NB4 (cell line): ENCODE measurements at places on chromosomes 6 and 20.

DNA sequence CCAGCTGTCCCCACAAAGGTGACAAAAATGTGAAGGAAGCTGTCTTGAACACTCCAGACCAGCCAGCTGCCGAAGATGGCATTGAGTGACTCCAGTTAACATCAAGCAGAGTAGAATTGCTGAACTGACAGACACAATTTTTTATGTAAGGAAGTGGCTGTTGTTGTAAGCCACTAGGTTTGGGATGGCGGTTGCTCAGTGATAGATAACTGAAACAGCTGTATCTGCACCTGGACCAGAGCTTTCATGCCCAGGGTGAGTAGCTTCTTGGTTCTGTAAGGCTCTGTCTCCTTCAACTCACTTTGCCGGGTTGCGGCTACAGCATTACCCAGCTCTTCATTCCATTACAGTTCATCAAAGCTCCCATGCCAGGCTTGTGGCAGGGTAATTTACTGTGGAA lies 49.7 kb upstream of the DDR1 start:
- DNase-seq, result no peak

GRCh38 chr6:40540790-40541189 lies 46.4 kb downstream of the LRFN2 start:
- no peak for DNase-seq

- DNase-seq, result peak; percentile 44
Observed at GRCh38 chr6:722608-723007, 29.7 kb upstream of the EXOC2 start.

DNA sequence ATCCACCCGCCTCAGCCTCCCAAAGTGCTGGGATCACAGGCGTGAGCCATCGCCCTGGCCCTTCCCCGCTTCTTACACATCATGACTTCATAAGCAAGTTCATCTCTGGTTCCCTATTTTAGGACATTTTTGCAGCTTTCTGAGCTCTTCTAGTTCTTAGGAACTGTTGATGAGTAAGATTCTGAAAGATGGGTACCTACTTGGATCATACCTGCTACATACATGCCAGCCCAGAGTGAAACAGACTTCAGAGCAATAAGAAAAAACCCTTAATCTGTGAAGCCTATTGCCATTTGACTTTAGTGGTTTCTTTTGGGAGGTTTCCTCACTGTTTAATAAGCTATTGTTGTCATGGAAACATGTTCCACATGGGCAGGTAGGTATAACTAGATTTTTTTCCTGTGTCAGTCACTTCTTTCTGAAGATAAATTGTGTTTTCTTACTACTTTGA lies 27.9 kb upstream of the TMEM217 start:
- no peak for DNase-seq

GRCh38 chr6:78599526-78599925 lies 267.8 kb upstream of the IRAK1BP1 start:
- DNase-seq, result no peak

GRCh38 chr6:108559097-108559883 lies 1.4 kb upstream of the FOXO3 start:
- DNase-seq, result peak; percentile 89

- DNase-seq, result no peak
Observed at GRCh38 chr20:53734006-53734688, 140.5 kb upstream of the ZNF217 start.

GRCh38 chr20:46657137-46657536 lies 5.9 kb upstream of the SLC13A3 start:
- DNase-seq, result no peak

- DNase-seq, result peak; percentile 97
Observed at GRCh38 chr20:3045042-3045815, 623 bp upstream of the MRPS26 start.

GRCh38 chr20:56815796-56816195 lies 186.7 kb downstream of the TFAP2C start:
- peak; percentile 66 for DNase-seq

DNA sequence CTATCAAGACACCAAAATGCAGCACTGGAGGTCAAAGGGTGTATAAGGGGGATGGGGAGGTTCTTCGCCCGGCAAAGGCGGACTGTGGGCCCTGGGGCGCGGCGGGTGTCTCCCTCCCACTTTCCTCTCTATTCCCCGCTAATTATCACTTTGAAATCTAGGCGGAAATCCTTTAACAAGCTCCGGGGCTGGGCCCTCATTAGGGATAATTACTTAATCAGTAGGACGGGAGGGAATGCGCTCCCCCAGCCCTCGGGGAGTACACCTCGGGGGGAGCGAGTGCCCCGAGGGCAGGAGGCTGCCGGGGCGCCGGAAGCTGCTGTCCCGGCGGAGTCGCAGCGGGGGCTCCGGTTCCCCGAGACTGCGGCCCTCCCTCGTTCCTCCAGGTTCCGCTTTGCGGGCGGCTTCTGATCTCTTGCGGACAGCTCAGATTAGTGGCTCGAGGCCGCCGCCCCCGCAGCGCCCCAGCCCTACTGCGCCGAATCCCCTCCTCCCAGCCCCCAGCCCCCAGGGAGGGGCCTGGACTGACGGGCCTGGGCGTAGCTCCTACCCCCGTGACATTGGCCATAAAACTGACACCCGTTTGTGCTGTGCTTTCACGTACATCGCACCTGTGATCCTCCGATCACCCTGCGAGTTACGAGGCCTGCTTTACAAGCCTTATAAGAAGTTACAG lies 14.7 kb downstream of the MUCL3 start:
- peak; percentile 91 for DNase-seq

DNA sequence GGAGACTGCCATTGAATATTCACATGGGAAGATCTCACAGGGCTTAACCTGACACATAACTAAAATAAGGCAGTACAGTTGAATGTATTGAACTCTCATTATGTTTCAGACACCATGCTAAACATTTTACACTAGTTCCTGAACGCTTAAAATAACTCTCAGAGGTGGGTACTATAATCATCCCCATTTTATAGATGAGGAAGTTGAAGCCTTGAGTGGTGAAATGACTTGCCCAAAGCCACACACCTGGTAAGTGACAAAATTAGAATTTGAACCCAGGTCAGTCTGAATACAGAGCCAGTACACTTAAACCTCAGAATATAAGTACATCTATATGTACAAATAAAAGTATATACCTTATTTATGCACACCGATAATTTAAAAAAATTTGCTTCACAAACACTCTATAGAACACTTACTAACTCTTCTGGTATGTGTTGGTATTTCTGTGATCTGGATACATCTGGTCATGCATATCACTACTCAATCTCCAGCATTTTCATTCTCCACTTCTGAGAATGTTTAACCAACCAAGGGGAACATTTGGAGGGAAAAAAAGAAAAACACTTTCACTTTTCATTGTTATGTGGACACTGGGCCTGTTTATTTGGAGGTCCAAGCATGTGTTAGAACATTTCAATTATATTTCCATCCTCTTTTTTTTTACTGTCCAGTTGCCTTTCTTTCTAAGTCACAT lies 4.6 kb upstream of the BICRAL start:
- peak; percentile 38 for DNase-seq

DNA sequence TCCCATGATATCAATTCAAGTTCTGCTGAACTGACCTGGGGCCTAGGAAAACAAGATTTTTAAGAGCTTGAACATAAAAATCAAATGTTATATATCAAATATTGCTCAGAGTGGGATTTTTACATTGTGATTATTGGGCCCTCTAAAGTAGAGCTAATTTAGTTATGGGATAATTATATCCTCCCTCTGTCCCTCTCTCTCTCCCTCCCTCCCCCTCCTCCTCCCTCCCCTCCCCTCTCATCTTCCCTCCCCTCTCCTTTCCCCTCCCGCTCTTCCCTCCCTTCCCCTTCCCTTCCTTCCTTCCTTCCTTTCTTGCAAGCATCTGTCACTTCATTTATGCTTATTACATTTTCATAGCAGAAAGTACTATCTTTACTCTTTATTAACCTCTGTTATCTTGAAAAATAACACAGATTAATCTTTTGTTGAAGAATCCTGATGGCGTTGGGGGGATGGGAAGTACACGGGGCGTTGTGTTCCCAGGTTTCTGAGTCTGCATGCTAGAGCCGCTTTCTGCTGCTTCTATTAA lies 32.8 kb downstream of the KIF25 start:
- DNase-seq, result no peak

- no peak for DNase-seq
Observed at GRCh38 chr6:77361018-77361417, 102.3 kb downstream of the HTR1B start.

GRCh38 chr6:139625081-139625939 lies 250.9 kb upstream of the CITED2 start:
- peak; percentile 74 for DNase-seq

GRCh38 chr6:25477006-25477590 lies 174.9 kb upstream of the SCGN start:
- no peak for DNase-seq

DNA sequence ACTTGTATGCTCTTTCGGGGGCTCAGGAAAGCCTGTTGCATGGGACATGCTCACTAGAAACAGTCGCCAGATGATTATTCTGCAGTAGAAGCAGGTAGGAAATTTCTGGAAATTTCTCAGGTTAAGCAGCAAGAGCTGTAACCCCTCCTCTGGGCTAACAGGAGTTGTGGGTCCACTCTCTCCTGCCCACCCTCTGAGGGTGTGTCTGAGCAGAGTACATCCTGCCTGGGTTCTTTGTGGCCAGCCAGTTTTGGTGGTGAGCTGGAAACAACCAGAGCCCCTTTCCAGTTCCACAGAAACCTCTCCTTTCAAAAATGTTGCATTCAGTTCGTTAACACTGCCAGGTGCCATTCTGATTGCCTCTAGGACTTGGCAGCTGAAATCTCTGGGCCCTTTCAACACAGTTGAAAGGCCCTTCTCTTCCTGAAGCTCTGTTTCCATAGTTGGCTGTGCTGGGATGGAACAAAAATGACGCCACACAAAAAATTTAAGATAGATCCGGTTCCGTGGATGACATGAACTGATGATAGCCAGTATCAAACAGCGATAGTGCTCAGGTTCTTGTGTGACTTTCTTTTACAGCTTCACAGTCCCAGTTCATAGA lies 38.5 kb downstream of the PLCG1 start:
- DNase-seq, result no peak

GRCh38 chr6:39770446-39770845 lies 21.7 kb upstream of the DAAM2 start:
- no peak for DNase-seq

- no peak for DNase-seq
Observed at GRCh38 chr6:160348223-160349019, at the start of gene SLC22A3. Gene SLC22A3 (plus strand): TSS chr6:160348378. CDS start chr6:160348420, 42 bp downstream.

GRCh38 chr20:37202267-37202943 lies 23.1 kb upstream of the MROH8 start:
- DNase-seq, result peak; percentile 63
